ENCODE measurements at places on chromosomes 5 and 9.

GRCh38 chr5:175728885-175729828 lies 71.3 kb downstream of the HRH2 start:
- no peak for DNase-seq

DNA sequence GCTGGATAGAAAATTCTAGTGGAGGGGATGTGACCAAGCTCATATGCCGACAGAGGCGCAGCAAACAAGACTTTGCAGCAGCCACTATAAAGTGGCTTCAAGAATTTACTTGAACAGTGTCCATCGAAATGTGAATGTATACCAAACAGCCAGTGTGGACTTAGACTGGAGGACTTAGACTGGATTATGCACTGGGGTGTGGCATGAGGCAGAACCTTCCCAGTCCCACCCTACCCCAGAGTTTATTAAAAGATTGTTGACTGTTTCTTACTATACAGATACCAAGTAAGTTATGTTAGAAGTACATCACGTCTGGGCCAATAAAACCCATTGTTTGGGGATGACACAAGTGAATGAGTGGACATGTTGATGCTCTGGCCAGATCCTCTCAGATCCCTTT lies 561.3 kb upstream of the KLF4 start:
- no peak for DNase-seq

DNA sequence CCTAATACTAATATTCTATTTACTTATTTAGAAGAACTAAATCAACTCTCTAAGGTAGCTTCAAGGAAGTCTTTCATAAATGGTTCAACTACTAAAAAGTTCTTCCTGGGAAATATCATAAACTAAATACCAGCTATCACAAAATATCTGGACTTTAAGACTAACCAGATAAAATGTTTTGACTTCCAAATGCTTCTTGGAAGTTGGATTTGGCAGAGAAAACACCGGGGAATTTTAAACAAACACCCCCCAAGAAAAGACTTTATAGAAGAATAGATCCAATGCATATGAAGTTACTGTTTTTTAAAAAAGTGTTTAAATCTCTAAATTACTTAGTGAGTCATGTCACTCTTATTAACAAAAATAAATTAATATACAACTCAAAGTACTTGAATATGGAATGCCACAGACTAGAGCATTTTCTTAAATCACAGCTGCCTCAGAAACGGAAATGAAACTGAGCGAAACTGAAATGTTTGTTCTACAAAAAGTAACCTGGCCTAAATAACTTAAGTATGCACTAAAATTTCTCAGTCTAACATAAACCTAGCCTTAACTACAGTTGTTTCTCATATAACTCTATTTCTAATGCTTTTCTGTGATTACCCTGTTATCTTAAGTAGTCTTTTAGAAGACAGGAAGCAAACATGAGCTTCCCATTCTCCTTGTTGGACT lies 6.8 kb downstream of the ABCA1 start:
- DNase-seq, result no peak

DNA sequence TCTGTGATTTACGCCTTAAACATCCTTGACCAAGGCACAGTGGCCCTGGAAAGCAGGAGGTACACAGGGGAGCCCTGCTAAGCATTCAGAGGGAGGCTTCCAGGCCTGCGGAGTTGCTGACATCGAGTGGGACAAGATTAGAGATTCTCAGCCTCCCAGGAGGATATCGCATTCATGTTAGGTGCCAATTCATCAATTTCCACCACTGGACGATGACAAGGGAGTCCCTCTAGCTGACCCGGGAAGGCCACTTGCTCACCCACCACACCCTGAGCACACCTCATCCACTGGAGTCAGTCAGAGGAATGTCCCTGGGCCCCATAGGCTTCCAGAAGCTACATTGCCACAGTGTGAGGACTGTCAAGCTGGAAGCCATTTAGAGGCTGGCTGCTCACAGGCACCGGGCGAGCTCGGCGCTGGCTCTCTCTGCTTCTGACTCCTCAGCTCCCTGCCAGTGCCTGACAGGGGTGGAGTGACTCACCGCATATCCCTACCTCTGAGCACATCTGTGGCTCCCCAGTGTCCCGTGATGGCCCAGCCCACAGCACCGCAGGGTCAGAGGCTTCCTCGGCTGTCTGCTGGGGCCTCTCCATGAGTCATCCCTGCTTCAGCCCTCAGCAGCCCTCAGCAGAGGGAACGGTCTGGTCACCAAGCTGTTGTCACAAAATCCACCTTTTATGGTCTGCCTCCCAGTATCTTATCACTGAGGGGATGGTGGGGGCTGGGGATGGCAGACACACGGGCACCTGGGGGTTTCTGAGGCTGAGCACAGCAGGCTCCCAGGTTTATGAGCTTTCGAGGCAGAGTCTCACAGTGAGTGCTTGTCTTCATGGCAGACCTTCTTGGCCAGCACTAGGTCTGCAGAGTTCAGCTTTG lies 117.5 kb downstream of the ZNF608 start:
- DNase-seq, result no peak

- no peak for DNase-seq
Measured at GRCh38 chr9:92140754-92141143, 25.5 kb upstream of the SPTLC1 start.

Data from C1 segment of cervical spinal cord (tissue), 14 donors.